ENCODE measurements at places on chromosomes 4 and X.
A peak's percentile ranks its signal among the peaks of the same experiment; 100 is the strongest.

DNA sequence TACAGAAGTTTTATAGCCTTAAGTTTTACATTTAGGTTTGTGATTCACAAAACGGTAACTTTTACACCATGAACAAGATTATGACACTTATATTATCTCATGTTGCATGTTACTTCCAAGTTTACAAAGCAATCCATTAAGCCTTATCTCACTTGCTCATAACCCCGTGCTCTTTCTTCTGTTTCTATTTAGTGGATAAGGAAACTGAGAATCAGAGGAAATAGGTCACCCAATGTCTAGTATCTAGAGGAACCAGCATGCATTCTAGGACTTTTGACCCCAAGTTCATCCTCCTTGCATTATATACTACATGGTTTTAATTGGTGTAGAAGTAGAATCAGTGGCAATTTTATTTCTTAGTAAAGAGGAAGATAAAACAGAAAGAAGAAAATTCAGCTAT, 67.0 kb upstream of the ANXA3 start:
- DNase-seq = no peak

- no peak for DNase-seq
Measured at GRCh38 chrX:150476164-150476699, 92.2 kb upstream of the MTM1 start.

GRCh38 chrX:18855919-18856644, 127.8 kb downstream of the PHKA2 start:
- DNase-seq = no peak

DNA sequence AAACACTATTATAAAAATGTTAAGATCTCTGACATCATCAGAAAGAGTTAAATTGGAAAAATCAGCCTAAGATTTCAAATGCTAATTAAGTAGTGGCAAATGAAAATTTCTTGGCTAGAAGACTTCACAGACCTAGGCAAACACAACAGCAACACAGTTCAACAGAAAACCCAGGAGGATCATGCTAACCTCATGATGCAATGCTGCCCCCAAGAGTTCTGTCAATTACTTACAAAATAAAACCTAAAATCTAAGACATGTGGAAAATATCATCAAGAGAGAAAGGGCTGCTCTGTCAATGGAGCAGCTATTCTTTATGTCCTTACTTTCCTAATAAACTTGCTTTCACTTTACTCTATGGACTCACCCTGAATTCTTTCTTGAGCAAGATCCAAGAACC, 21.0 kb downstream of the S100G start:
- DNase-seq = no peak

DNA sequence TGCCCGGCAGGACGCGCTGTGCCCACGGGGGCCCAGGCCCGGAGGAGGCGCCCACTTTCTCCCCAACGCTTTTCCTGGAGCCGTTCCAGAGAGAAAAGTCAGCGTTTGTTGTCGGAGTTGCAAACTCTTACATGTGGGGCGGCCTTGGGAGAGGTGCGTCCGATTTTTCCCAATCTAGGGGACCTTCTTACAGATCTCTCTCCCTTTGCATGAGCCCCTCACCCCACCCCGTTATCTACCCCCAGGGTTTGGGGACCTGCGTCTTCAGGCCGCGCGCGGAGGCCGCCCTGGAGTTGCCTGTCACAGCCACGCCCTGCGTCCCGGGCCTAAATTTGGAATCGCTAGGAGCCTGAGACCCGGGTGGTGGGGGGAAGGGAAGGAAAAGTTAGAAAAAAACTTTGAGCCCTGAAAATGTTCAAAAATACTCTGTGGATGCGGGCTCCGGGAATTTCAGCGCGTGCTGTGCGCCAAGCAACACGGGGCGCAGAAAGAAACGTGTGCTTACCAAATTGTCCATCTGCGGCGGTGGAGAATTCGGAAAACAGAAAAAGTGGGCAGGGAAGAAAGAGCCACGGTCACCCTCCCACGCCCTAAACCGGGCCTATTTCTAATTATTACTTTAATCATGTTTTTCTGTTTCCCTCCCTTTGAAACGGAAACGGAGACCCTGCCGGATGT, 587 bp downstream of the CD99 start:
- no peak for DNase-seq

DNA sequence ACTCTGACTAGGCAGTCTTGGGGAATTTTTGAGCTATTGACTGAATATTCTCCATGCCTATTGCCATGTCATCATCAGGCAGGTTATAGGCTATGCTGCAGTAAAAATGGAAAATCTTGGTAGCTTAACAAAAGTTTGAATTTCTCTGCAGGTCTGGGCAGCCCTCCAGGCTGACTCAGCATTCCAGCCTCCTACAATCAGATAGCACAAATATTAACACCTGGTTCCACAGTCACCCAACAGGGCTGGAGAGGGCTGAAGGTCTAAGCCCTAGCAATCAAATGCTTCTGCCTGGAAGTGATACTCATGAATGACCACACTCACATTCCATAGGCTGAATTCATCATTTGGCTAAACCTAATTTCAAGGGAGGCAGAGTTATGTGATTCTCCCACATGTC, 9.6 kb upstream of the PPP3CA start:
- DNase-seq = no peak

DNA sequence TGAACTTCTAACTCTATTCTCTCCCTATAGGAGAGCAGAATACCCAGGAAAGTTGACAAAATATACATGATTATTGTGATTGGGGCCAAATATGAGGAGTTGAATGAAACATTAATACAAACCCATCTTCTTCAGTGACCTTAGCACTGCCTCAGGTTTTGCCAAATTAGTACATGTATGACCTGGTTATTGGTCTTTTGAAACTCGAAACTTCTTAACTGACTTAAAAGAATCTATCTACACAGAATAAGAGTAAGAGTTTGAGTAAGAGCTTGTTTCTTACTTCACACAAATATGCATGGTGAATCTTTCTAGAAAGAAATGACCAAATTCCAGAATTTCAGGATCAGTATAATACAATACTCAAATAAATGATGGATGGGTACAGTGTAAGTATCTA, 213.0 kb upstream of the GK2 start:
- no peak for DNase-seq

GRCh38 chrX:8189096-8189830, 18.2 kb upstream of the VCX2 start:
- DNase-seq = no peak

DNA sequence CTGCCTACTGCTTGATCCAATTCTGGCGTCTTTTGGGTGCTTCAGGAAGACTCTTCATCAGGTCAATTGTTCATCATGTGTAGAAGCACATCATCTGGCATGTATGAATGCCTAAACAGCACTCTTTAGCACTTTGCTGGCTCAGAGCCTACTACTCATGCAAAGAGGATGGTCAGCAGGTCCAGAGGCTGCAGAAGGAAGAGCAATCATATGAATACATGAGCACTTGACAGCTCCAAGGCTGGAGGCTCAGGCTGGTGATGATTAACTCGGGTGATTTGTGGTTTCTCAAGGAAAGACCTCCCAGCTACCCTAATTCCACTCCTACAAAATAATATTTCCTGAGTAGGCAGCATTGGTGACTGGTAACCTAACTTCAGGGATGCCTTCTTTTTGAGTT, 103.8 kb upstream of the CXCL13 start:
- no peak for DNase-seq

GRCh38 chr4:114263233-114263632, 283.8 kb upstream of the ARSJ start:
- no peak for DNase-seq

GRCh38 chr4:148574911-148575310, 132.7 kb upstream of the NR3C2 start:
- no peak for DNase-seq

GRCh38 chr4:71004281-71004851, 10.9 kb downstream of the DCK start:
- DNase-seq = peak; percentile 36

DNA sequence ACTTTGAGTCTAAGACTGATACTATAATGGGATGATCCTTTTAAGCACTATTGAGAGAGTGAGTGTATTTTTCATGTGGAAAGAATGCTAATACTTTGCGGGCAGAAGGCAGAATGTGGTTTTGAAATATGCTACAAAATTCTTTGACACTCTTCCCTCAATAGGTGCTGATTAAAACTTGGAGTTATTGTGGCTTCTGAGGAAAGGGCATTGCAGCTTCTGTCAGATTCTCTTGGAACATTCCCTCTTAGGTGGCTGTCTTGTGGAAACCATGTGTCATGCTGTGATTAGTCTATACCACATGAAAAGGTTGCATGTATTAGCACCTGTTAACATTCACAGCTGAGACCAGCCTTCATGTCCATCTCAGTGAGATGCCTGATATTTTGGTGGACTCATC, 547.0 kb downstream of the STIM2 start:
- no peak for DNase-seq

- no peak for DNase-seq
Measured at GRCh38 chr4:139860435-139861024, 194.9 kb downstream of the MGST2 start.

DNA sequence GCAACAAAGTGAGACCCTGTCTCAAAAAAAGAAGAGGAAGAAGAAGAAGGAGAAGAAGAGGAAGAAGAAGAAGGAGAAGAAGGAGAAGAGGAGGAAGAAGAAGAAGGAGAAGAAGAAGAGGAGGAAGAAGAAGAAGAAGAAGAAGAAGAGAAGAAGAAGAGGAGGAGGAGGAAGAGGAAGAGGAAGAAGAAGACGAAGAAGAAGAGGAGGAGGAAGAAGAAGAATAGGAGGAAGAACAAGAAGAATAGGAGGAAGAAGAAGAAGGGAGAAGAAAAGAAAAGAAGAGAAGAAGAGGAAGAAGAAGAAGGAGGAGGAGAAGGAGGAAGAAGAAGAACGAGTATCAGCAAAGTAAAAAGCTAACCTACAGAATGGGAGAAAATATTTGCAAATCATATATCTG, 33.3 kb upstream of the LONRF3 start:
- DNase-seq = no peak

- no peak for DNase-seq
Measured at GRCh38 chr4:18075823-18076433, 54.4 kb upstream of the LCORL start.

GRCh38 chr4:147840838-147841738, 109.2 kb downstream of the ARHGAP10 start:
- no peak for DNase-seq

DNA sequence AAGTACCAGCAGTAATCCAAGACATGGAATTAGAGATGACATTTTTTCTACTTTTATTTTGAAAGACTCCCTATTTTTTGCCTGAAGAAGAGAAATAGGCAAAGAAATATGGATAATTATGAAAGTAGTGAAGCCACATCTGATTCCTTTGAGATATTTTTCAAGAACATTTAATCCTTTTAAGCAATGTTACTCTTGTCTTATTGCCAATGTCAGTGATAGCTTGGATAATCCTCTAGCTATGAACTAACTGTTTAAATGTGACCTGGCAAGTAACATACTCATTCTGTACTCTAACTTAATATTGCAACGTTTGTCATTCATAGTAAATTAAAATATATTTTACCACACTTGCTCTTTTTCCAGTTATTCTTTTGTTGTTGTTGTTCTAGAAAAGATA, 181.3 kb downstream of the VEGFC start:
- no peak for DNase-seq

GRCh38 chr4:692771-693554, 4.0 kb upstream of the SLC49A3 start:
- DNase-seq = no peak

GRCh38 chr4:9691238-9692065, 90.0 kb upstream of the DRD5 start:
- peak; percentile 94 for DNase-seq

- DNase-seq = no peak
Measured at GRCh38 chr4:98775672-98776071, 117.3 kb upstream of the TSPAN5 start.

DNA sequence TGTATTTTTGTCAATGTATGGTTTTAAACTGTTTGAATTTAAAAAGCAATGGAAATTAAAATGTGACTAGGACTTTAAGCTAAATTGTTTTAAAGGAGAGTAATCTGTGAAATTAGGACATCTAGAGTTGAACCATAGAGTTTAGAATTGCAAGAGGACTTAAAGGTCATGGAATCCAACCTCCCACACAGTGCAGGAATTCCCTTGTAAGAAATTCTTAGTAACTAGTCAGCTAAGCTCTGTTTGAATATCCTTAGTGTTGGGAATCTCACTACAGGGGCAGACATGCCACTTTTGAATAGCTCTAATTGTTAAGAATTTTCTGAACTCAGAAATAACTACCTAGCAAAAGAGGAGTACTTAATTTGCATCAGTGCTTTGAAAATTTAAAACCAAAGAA, 292.9 kb downstream of the IL1RAPL1 start:
- no peak for DNase-seq

DNA sequence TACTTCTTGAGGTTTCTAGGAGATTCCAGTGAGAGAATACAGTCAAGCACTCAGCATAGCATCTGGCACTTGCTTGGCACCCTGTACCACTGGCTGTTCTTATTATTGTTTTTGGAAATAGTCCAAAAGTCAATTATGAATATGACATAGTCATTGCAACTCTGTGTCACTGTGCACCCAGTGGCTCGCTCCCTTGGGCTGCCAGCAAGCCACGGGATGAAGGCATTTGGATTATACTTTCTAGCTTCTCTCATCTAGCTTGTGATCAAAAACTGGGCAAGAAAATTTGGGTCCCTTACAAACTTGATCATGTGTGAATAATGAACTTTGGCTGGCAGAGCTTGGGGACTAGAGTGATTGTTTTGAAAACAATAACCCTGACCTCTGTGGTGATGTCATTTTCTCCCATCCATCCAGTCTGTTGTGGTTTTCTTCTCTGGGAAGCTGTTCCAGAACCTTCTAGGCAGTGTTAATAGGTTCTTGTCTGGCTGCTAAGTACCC, 32.7 kb upstream of the LIMCH1 start:
- DNase-seq = no peak

DNA sequence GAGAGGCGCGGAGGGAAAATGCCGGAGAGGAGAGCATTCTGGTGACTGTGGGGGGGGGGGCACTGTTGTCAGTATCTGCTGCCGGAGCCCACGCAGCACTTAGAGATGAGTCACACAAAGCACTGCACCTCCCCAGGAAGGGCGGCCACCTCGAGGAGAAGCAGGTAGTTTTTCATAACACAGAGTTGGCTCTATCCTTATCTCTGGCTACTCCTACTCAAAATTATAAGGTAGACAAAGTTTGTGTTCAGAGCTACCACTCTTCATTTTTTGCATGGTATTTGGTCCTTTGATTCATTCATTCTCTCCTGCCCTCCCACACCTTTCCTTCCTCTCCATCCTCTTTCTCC, 76.2 kb upstream of the SCOC start:
- DNase-seq = peak; percentile 28

GRCh38 chrX:2698604-2699003, 7.5 kb downstream of the CD99 start:
- no peak for DNase-seq

DNA sequence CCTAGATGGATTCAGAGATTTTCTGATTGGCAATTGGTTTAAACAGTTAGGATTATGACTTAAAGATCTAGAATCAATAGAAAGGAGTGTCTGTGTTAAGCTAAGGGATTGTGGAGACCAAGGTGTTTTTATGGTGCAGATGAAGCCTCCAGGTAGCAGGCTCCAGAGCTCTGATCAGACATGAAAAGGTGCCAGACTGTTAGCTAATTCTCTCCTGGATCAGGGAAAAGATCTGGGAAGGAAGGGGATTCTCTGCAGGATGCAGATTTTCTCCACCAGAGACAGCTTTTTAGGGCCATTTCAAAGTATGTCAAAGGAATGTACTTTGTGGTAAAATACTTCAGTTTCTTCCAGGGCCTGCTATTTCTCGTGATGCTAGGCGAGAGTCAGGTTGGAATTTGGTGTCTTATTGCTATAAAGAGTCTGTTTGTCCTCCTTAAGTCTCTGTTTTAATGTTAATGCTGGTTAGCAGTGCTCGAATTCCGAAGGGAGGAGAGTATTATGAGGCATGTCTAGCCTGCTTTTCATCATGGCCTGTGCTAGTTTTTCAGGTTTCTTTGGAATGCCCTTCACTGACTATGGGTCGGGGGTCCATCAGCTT, 12.0 kb upstream of the GPR78 start:
- DNase-seq = no peak

GRCh38 chrX:107659768-107660167, 31.5 kb downstream of the PRPS1 start:
- DNase-seq = no peak

Data from glutamatergic neuron (in vitro differentiated cells).